T1000 (cell line): ENCODE measurements at places on chromosomes 11 and 22.

DNA sequence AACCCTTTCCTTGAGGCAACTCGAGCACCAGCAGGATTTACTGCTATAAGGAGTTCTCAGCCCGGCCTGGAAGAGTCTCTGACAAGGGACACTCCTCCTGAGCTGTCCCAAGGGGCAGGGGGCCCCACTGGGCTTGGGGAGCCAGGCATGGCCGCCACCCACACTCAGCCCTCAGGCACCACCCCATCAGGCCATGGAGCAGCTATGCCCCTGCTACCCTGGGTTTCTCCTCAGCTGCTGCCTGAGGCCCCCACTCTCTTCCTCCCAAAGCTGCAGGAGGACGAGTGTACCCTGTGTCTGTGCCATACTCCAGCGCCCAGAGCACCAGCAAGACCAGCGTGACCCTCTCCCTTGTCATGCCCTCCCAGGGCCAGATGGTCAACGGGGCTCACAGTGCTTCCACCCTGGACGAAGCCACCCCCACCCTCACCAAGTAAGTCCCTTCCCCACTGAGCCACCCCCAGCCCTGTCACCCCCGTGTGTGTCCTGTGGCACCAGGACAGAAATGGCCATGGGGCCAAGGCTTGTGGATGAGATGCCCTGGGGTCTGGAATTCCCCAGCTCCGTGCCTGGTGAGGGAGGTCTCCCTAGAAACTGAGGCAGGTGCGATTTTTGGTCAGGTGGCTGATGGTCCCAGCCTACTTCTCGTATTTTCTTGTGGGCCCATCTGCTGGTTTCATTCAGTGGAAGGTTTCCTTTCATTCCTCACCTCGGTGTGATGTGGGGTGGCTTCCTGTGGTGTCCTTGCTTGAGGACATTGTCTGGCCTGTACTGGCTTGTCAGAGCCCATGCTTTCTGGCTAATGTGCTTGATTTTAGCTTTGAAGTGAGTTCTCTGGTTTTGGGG, 28.4 kb downstream of the TAB1 start:
- no peak for DNase-seq

DNA sequence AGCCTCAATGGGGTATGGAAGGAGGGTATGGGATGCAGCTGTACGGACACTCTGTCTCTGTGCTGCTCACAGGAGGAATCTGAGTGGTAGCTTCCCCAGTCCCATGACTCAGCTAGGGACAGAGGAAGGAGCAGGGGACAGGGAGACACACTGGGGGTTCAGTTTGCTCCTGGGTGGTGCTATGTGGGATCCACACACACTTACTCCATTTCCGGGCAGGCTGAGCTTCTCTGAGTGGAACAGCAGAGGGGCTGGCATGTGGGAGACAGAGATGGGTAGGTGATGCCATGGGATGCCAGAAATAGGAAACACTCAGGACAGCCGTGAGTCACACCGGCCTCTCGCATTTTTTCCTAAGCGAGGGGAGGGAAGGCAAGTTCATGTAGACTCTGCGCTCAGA, 59.2 kb upstream of the KIRREL3 start:
- no peak for DNase-seq

DNA sequence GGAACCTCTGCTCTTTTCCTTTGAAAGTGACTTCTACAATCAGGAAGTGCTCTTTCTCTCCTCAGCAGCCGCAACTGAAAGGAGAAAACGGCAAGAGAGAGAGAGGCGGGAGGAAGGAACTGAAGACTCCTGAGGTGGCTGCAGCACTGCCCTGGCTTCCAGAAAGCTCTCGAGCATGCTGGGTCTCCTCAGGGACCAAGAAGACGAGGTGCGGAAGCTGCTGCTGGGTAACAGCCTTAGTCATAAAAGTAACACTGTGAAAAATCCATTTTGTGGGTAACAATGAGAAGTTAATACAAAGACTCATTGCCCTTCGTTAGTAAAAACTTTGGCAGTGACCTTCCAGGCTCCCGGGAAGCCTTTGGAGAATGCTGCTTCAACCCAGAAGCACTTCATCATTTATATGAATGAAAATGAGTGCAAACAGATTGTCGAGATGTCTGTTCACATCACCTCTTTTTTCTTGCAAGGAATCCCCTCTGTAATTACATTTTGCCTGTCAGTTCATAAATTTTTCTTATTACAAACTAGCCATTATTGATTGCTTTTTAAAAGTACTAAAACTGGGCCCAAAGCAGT, 473.4 kb downstream of the SOX6 start:
- DNase-seq, result no peak

GRCh38 chr11:104043678-104044239, 7.3 kb downstream of the DDI1 start:
- no peak for DNase-seq

DNA sequence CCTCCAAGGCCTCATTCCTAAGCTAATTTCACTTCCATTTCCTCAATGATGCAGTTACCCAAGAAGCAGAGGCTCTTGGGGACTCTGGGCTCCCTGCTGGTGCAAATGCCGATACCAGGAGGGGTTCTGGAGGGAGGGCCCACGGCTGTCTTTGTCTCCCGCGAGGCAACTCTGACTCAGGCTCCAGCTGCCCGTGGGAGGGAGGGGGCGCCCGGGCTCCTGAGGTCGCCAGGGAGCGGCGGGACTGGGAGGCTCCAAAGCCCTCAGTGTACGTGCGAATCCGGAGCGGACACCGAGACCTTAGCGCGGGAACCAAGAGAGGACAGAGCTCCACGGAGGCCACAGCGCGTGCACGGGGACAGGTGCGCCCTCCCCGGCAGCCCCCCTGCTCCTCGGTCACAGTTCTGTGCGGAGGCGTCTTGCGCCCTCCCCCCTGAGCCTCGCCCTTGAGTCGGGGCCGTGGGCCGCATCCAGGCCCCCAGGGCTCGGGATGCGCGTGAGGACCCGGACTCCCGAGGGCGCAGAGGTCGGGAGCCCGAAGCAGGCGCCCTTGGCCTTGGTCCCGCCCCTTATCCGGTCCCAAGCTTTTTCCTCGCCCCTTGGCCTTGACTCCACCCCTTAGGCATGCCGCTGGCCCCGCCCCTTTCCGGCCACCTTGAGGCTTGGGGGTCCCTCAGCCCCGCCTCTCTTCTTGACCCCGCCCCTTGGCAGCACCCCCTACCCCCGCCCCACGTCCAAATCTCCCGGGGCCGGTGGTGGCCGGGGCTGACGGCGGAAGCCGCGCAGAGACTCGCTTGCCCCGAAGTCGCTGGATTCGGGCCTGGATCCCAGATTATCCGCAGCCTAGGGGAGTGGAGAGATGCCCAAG, 4.7 kb upstream of the SHISA8 start:
- no peak for DNase-seq

DNA sequence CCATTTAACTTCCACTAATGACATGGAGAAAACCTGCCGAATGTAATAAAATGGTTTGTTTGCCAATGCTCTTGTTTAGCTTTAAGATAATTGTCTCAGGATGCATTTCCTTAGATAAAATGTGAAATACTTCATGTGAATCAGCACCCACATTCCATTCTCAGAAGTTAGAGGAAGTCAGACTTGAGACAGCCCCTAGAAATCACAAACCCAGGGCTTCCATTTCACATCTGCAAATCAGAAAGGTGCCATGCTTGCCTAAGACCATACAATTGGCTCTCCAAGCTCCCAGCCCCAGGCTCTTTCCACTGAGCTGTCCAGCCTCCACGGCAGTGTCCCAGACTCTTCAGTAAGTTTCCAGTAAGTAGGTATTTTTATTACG, 35.6 kb upstream of the ADORA2A start:
- DNase-seq, result no peak

- no peak for DNase-seq
These were observed 375.2 kb downstream of the BRD1 start for GRCh38 chr22:49452362-49452946.

- no peak for DNase-seq
These were observed 70.9 kb downstream of the ZBTB44 start for GRCh38 chr11:130243816-130244215.

- no peak for DNase-seq
These were observed 46.4 kb upstream of the CD82 start for GRCh38 chr11:44518968-44519550.

DNA sequence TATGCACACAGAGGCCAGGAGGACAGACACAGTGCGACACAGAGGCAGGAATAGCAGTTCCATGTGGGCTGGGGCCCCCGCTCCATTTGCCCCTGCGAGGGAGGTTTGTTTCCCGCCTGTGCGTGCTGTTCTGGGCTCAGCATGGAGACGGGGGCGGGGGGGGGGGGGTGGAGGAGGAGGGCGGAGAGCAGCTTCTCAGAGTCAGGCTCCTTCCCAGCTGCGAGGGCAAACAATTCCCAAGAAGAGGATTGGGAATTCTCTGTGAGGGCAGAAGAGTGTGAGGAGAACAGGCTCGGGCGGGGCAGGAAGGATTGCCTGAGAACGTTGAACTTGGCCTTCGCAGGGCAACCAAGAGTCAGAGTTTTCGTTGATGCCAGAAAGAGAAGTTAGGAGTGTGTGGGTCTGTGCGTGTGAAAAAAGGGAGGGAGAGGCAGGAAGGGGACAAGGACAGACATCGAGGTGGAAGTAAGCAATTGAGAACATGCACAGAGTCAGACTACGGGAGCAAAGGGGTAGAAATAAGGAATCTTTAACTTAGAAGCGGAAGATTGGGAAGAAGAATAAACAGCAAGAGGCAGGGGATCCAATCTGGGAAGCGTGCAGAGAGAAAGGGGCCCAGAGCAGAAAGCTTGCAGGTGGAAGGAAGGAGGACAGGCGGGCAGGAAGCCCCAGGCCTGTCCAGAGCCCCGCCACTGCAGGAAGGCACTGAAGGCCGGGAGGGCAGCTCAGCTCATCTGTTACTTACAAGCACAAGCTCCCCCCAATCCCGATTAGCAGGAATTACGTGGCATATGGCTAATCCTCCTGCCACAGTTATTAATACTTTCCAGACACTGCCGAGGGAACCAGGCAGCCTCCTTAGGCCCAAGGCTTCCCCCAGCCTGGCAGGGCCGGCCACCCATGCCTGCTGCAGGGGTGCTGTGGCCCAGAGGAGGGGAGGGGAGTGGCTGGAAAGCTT, 15.6 kb upstream of the JAM3 start:
- no peak for DNase-seq

GRCh38 chr22:43720716-43721115, 91.4 kb downstream of the EFCAB6 start:
- DNase-seq, result no peak

- DNase-seq, result no peak
These were observed 56.2 kb downstream of the CYP2R1 start for GRCh38 chr11:14835496-14836492.

DNA sequence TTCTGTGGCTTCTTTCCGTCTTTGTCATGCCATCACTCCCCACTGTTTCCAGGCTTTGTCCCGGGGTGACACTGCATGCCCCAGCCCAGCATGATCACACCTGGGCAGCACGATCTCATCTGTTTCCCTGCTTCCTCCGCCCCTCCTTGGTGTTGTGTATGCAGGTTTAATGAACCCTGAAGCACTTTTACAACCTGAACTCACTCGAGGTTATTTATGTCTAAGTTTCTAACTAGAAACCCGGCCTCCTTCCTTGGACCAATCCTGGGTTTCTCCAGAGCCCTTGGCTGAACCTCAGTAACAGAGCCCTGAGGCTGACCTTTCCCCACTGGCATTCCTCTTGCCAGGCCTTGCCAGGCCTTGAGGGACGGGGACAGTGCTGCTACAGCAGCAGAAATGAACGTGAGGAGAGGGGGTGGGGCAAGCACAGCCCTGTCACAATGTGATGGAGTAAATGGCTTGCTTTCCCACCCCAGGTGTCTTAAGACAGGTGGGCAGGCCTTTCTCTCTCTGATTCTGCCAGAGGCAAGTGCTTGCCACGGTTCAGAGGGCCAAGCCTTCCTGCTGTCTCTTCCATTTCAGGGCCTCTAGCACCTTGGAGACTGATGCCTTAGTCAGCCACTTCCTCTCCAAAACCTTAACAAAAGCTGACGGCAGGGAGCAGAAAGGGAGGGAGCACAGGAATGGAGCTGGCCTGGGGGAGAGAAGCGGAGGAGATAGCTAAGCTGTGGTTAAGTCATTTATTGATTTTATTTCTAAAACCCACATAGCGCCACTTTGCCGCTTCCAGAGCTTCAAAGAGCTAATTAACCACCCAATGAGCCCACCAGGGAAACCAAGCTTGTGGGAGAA, 3.1 kb upstream of the PYGM start:
- no peak for DNase-seq

DNA sequence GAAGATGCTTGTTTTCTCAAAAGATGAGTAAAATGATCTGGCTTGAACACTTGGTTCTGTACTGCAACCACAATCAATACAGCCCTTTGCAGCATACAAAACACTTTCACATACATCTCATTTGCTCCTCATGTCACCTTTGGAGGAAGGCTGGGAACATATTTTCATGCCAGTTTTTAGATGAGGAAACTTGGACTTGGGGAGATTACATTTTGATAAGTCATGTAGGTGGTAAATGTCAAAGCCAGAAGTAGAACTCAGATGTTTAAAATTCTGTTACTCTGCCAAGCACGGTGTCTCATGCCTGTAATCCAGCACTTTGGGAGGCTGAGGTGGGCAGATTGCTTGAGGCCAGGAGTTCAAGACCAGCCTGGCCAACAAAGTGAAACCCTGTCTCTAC, 121.8 kb downstream of the MICAL2 start:
- no peak for DNase-seq

GRCh38 chr11:104705490-104706190, 192.6 kb downstream of the CASP12 start:
- DNase-seq, result no peak

DNA sequence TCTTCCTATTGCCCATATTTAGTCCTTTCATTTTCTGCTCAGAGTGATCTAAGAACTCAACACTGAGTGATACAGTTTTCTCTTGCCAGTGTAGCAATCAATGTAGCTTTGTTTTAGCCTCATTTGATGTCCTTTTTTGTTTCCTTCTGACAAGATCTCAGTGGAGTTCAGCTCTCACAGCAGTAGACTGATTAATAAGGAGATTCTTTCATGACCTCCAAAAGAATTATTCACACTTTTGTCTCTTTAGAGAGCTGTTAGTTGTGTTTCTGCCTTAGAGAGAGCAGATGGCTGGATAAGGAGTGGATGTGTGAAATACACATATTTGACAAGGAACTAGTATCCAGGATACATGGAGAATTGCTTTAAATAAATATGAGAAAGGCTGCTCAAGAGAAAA, 6.6 kb upstream of the TMEM225 start:
- no peak for DNase-seq

DNA sequence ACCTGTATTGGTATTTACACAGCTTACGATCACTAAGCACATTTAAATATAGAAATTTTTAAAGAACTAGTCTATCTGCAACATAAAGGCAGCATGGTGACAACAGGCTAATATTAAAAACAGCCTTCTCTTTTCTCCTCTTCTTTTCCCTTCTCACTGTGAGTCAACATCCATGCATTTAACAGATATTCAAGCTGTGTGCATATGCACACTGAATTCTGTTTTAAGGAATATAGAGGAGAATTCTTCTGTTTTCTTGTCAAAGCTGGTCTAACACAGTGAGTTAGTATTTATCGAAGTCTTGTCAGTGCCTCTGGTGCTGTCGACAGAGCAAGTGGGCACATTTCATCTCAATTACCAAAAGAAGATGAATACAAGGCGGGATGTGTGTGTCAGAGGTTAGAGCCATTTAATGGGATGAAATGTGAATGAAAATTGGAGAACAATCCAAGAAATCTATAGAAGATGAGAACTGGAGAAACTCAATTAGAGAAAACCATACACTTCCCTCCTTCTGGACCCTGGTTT, 282.3 kb downstream of the FAT3 start:
- no peak for DNase-seq

- no peak for DNase-seq
These were observed 24.2 kb upstream of the OR6X1 start for GRCh38 chr11:123778511-123778910.
